ENCODE measurements at places on chromosomes 3 and 15. TPM values are rescaled to one million over a fixed set of nuclear protein-coding genes. Genes with fewer than 3 reads are reported as not detected.

Gene PRICKLE2
- total RNA-seq = 13.9 TPM

Gene WDR93
- total RNA-seq = 0.14 TPM

- DNase-seq = no peak
Observed at GRCh38 chr15:95298729-95299128, 1031.8 kb upstream of the NR2F2 start.

Gene UBE2Q2
- total RNA-seq = 10.6 TPM

Gene PLSCR4
- total RNA-seq = 28.2 TPM

- peak; percentile 39 for DNase-seq
Observed at GRCh38 chr3:126340081-126340511, 17.1 kb downstream of the KLF15 start.

DNA sequence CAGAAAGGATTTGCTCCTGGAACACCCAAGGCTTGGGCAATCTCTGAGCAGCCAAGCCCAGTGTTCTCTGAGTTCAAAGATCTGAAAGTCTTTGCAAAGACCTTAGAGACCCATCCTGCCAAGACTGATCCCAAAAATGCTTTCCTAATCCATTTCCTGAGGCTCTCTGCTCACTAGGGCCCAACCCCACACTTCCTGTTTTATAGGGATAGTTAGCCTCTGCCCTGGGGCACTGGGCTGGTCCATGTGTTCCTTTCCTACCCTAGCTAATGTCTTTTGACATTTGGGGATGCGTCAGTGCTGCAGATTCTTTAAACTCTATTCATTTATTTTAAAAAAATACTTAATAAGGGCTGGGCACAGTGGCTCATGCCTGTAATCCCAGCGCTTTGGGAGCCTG is 372.7 kb downstream of the ROBO2 start:
- no peak for DNase-seq

GRCh38 chr3:152836269-152836668 is 1.3 kb downstream of the P2RY1 start:
- DNase-seq = peak; percentile 16

DNA sequence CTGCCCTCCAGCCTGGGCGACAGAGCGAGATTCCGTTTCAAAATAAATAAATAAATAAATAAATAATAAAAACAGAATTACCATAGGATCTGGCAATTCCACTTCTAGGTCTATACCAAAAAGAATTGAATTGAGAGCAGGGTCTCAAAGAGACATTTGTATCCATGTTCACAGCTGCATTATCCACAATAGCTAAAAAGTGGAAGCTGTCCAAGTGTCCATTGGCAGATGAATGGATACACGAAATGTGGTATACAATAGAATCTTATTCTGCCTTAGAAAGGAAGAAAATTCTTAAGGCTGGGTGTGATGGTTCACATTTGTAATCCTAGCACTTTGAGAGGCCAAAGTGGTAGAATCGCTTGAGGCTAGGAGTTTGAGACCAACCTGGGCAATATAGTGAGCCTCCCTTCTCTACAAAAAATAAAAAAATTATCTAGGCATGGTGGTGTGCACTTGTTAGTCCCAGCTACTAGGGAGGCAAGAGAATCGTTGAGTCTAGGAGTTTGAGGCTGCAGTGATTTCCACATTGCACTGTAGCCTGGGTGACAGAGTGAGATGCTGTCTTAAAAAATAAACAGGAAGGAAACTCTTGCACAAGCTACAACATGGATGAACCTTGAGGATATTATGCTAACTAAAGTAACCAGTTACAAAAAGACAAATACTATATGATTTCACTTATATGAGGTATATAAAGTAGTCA is 24.2 kb downstream of the PFKFB4 start:
- DNase-seq = no peak

DNA sequence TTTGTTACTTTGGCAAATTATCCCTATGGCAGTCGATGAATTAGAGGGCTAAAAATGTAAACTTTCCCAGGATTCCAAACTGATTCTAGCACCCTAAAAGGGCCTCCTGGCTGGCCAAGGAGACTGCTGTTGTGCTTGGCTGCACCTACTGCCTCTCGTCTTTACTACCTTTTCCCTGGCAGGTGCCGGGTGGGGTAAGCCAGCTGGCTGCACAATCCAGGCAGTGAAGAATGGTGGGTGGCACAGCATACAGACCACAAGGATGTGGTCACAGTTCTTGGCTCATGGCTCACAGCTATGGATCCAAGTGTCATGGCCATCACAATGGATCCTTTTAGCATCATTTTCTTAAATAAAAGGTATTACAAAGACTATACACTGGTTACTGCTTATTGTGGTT is 20.7 kb upstream of the SLC25A26 start:
- no peak for DNase-seq

Gene LRRN1
- 1.6 TPM for total RNA-seq

DNA sequence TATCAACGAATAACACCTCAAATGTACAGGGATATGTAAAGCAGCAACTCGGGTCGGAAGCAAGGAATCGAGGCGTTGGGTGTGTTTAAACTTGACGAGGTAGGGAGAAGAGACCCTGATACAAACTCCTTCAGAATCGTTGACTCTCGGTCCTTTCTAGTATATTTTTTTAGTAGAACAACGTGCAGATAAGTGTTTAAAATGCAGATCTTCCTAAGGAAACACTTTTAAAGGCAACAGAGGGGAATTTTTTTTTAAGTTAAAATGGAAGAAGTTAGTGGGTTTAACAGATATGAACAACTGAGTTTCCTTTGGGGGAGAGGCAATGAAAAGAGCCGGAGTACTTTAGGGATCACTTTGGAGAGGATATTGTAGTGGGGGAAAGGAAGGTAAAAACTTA is 1.1 kb upstream of the KPNA4 start:
- no peak for DNase-seq

DNA sequence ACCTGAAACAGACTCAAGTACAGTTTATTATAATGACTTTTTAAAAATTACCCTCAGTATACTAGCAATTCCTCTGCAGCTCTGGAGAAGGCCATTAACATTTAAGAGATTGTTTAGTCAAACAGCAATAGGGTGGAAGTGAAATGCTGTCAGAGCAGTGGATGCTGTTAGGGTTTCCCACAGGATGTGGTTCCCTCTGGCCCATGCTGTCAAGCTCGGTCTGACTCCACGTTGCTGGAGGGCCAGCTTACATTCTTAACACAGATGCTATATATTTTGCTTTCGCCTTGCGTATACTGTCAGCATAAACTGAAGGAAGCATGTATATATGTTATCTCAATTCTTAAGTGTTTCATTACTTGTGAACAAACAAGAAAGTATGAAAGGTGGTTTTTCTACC is 231.1 kb upstream of the COL8A1 start:
- no peak for DNase-seq

DNA sequence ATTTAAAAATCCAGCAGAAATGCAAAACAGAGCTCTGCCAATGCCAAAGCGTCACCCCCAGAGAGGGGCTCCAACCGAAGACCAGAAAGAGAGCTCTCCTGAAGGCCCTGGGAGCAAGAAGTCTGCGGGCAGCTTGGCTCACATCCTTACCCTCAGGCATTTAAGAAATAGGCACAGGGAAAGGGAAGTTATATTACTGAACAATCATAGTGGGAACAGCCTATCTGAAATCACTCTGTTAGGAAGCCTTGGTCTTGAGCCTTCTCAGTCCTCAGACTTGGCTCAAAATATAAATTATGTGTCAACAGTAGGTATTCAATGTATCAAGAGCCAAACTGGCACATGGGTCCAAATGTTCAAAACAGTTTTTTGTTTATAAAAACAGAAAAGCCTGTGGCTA is 10.3 kb upstream of the PPARG start:
- DNase-seq = no peak

DNA sequence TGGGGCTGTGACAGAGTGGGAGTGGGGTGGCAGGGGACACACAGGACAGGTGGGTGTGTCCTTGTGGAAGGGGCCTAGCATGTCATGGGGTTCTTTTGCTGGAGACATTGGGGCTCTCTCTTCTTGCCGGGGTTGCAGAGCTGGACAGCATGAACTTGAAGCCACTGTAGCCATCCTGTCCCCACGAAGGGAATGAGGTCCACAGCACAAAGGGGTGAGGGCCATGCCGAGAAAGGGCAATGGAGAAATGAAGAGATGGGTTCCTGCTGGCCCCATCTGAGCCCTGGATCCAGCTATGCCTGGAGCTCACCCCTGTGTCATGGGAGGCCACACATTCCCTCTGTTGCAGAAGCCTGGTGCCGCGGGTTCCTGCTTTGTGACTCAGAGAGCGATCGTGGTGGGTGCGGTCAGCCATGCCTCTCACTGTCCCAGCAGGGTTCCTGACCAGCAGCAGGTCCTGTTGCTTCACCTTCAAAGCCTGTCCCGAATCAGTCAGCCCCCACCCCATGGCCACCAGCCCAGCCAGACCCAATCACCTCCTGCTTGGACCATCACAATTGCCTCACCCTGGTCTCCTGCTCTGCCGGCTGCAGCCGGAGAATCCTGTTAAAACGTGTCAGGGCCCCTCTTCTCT is 50.0 kb downstream of the DNAJB8 start:
- no peak for DNase-seq

Gene CCR5
- 2.0 TPM for total RNA-seq

DNA sequence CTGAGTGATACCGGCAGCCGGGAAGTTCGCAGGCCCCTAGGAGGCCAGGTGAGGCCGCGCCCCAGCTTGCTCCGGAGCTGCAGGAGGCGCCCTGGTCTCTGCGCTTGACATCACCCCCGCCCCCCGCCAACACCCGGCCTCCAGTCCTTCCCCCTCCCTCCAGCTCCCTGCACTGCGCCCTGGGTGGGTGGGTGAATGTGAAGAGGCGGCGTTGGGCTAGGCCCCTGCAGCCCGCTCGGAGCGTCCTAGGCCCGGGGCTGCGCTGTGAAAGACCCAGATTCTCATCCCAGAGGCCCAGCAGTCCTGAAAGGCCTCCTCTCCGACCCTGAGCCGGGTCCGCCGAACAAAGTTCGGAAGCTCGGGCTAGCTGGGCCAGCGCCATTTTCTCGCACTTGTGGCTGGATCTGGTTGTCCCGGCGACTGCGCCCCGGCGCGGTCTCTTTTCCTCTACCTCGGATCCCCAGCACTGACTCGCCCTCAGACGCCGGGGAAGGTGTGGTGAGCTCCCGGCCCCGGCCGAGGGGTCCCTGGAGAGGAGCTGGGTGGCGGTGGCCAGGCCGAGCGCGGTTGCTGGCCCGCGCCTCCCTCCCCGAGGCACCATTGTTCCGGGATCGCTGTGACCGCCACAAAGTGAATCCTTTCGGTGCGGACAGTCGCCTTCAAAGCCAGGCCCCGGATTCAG is 12.9 kb downstream of the ZIC4 start:
- no peak for DNase-seq

DNA sequence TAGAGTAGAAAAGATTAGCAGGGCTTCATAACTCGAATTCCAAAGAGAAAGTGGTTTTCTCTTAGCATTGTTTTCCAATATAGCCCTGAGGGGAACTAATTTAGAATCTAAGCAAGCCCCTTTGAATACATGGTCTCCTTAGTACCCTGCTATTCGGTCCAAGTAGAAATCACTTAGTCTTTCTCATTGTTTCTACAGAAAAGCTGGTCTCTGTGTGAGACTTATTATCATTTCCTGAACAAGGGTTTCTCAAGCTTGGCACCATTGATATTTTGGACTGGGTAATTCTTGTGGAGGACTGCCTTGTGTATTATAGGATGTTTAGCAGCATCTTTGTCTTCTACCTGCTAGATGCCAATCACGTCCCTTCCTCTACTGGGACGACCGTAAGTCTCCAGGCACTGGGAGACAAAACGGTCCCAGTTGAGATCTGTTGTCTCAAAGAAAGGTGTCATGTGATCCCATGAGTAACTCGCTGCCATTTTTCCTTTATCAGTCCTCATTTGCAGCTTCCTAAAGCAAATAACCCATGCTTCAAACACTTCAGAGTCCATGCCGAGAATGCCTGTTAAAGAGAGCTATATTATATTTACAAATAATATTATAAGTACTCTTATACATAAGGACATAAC is 230.7 kb upstream of the SLCO3A1 start:
- DNase-seq = no peak

DNA sequence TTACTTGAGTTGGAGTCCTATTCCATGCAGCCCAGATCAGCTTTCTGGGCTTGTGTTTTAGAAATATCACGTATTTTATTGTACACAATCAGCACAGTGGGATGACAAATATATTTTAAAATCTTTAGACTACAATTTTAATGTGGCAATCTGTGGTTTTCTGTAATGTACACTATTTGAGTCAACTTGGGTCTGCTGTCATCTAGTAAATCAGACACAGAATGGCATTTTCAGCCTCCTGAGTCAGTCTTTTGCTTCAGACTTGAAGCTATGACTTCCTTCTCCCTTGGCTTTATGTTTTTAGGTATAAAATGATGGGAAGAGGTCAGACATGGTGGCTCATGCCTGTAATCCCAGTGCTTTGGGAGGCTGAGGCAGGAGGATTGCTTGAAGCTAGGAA is 232.1 kb downstream of the NECTIN3 start:
- no peak for DNase-seq

GRCh38 chr3:183161552-183162336 is 790 bp downstream of the LAMP3 start:
- DNase-seq = no peak

Gene SLC12A1
- total RNA-seq = not detected

- no peak for DNase-seq
Observed at GRCh38 chr3:65448120-65448519, 590.6 kb downstream of the MAGI1 start.

Gene MYL3
- not detected for total RNA-seq

Gene SEC61A1
- 197 TPM for total RNA-seq

DNA sequence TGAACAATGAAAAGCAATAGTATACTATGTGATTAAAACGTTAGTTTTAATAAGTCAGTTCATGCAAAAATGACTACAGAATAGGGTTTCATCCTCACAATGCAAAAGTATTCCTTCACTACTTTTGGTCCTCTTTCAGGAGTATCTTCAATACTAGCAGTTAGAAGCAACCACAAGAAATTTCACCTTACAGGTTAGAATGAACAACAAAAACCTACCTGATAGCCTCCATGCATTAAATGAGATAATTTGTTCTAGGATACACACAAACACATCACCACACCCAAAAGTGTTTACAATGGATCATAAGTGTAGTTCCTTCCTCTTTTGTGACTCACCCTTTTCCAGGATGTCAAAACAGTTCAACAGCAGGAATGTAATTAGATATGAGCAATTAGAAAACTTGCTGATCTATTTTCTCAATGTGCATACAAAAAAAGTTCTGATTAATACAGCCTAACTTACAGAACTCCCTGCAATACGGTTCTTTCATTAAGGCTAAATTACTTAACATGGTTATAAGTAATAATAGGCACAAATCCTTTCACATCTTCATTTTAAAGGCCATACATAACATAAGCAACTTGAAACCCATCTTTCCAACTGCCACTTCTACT is 21.6 kb downstream of the UACA start:
- no peak for DNase-seq

GRCh38 chr3:159766563-159767185 is 222.0 kb upstream of the IL12A start:
- DNase-seq = no peak

Gene MEIS2
- 16.7 TPM for total RNA-seq

GRCh38 chr3:148146947-148147826 is 550.5 kb upstream of the AGTR1 start:
- DNase-seq = no peak
